Inflammatory macrophage (primary cell): ENCODE measurements at places on chromosomes 5 and 9.
A peak's percentile ranks its signal among the peaks of the same experiment; 100 is the strongest.

DNA sequence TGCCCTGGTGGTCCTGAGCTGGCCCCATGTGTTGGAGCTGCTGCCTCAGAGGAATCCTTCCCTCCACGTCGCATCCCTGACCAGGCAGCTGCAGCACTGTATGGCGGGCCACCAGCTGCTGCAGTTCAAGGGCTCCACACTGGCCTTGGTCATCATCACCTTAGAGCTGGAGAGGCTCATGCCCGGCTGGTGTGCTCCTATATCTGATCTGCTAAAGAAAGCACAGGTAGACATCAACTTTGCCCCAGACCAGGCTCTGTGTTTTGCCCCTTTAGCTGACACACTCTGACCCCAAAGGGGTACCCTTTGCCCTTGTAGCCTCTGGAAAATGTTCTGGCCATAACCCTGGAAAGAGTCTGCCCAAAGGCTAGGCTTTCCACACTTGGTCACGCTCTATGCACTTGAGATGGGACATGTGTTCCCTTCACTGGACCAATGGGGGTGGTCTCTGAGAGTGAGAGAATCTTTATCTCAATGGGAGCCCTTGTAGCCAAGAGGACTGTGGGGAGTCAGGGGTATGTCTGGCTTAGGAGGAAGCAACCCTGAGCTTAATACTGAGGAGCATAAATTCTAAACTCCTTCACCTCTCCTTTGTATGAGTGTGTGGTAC lies 4.8 kb downstream of the CCNI2 start:
- no peak for DNase-seq

DNA sequence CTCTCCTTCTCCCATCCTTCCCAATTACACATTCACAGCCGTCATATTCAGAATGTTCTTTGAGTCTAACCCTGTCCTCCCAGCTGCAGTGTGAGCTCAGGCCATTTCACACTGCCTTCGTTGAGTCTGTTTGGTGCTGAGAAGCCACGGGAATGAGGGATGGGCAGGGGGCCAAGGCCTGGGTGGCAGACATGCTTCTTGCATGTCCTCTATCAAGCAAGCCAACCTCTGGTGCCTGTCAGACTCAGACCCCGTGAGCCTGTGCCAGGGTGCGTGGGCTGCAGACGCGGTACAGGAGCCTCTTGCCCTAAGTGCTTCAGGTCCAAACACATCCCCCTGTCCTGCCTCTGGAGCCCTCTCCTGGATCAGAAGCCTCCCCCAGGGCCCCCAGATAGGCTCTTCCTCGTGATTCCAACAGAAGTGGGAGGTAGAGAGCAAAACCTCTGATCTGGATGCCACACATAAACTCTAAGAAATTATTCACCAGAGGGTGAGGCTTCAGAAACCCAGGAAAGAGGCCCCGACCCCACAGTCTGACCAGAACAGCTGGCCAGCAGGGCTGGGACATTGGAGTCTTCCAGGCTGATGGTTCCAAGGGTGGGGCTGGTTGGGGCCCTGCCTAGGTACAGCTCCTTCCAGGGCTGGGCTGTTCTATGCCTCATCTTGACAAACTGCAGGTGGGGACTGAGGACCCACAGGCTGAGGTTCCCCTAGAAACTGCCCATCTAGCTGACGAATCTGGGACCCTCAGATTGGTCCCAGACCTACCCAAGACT lies 46.7 kb upstream of the CDKN2AIPNL start:
- no peak for DNase-seq

DNA sequence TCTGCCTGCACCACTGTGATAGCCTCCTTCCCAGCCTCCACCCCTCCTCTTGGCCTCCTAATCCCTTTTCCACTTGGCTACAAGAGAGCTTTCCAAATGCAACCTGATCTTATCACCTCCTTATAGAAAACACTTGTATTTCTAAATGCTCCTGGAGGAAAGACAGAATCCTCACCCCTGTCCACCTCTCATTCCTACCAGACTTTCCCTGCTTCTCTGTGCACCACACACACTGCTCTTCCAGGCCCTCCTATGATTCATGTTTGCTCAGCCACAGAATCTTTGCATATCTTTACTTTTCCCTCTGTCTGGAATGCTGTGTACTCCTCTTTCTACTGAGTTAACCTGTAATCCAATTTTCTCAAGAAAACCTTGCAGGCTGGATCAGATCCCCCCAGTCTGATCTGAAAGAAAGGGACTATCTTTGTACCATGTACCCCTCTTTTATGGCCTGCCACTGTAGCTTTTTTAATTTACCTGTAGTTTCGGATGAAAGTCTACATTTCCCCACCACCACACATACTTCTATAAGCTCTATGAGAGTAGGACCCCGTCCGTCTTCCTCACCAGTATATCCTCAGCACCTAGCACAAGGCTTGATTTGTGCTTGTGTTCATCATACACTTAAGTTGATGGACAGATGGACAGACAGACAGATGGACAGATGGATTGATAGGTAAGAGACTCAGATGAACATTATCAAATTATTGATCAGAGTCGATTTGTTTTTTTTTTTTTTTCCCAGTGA lies 95.3 kb downstream of the GALNT10 start:
- DNase-seq = no peak

DNA sequence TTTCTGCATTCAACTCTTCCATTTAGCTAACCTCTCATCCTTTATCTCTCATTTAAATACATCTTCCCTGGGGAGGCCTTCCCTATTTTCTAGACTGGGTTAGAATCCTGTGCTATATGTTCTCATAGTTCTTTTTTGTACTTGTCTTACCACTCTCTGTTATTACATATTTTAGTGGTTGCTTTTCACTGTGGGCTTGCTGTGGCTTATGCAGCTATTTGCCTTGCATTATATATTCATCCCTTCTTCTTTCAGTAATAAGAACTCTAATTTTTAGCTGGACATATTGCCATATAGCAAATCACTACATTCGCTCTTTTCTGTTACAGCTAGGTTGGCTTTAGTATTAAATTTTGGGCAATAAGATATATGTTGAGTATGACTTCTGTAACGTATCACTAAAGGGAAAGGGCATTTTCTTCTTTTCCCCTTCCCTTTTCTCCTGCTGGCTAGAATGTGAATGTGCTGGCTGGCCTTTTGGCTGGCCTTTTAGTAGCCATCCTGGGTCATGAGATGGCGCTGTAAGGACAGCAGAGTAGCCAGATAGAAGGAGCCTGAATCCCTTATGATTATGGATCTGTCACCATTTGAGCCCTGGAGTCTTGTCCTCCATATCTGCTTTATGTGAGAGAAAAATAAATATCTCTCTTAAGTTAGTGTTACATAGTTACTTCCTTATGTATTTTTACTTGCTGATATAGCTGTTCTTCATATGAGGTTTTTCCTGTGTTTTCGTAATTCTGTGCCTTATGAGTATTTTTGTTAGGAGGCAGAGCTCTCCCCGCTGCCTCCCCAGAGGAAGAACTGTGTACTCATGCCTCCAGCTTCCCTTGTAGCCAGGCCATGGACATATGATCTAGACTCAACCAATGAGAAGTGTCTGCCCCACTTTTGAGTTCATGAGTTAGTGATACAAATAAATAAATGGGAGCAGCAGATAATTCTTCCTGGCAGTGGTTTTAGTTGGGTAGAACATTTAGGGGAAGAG lies 65.8 kb downstream of the NDUFAF2 start:
- peak; percentile 32 for DNase-seq

GRCh38 chr5:151598984-151599383 lies 7.9 kb upstream of the FAT2 start:
- DNase-seq = no peak

- DNase-seq = peak; percentile 66
Observed at GRCh38 chr9:127541865-127542264, 70.2 kb upstream of the STXBP1 start.

DNA sequence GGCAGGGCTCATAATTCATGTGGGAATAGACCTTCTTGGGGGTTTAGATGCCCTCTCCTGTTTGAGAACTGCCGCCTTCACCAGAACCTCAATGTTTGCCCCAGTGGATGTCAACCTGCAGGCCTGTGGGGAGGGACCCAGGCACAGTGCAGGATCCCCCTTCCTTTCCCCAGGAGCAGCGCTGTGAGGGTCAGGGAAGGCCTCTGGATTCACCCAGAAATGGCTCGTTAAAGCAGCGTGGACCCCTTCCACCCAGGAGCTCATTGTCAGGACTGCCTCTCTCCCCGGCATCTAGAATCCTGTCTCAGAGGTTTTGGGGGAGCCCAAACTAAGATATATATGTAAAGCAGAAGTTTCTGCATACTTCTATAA lies 188.3 kb downstream of the GADD45G start:
- no peak for DNase-seq

DNA sequence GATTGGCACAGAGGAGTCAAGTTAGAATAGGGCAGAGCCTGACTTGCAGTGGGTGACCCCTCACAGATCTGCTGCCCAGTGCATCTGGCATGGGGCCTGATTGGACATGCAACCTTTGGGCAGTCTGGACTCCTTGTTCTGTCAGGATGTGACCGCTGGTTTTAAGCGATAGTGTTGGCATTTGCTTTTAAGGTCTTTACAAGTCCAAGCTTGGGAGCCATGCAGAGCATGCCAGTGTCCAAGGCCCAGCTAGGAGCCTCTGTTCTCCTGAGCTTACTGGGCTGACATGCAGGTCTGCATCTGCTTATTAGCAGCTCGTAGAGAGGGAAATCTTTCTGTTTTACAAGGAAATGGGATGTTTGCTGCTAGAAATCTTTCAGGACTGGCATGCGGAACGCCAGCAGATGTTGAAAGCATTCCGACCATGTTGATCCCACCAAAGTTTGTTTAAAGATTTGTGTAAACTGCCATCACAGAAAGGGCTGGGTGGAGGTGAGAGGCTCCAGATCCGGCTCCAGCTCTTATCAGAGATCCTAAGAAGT lies 27.5 kb downstream of the GADD45G start:
- no peak for DNase-seq
